Pancreas (tissue), 10 donors: ENCODE measurements at places on chromosomes 1 and 21. TPM values are rescaled to one million over a fixed set of nuclear protein-coding genes. Genes with fewer than 3 reads are reported as not detected.
A peak's percentile ranks its signal among the peaks of the same experiment; 100 is the strongest.

DNA sequence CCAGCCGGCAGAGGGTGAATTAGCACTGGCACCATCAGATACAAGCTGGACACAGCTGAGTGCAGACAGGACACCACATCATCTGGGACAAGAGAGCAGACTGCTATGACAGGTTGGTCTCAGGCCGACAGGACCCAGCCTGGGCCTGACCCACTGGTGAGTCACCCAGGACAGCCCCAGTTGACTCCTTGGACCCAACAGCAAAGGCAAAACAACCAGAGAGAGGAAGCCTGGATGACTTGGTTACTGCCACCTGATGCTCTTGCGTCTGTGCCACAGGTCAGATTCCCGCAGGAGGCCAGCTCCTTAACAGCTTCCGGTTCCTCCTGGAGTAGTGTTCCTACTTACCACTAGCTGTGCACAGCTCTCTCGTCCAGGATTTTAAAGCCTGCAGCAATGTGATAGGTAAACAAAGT lies 18.5 kb downstream of the CCN1 start:
- H3K4me1 ChIP-seq: no peaks in the 10 kb centered on the region
- no peak for DNase-seq
- H3K27me3 ChIP-seq: no peaks in the 10 kb centered on the region

Gene OR2L13
- not detected for total RNA-seq

DNA sequence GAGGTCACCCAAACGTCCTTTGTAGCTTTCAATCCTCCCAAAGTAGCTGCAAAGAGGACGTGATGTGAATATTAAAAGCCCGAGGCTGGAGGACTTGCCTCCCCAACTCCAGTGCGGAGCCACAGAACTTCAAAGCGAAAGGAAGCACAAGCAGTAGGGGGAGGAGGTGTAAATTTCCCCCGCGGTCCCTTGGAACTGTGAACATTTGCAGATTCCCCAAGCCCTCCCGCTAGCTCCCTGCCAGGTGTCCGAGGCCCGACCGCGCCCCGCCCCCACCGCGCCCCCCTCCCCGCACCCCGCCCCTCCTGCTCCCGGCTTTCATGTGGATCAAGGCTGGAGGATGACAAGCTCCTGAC lies 41.5 kb upstream of the HAO2 start:
- no peaks in the 10 kb centered on the region for H3K27me3 ChIP-seq
- DNase-seq: no peak
- H3K36me3 ChIP-seq: no peaks in the 10 kb centered on the region
- peak overlapping the region; percentile 38 for H3K4me3 ChIP-seq
- H3K27ac ChIP-seq: no peak overlapping the region

Gene SLC37A1
- 6.4 TPM for total RNA-seq

Gene NES
- 7.6 TPM for total RNA-seq

GRCh38 chr1:1090424-1091343 lies 16.6 kb upstream of the RNF223 start:
- no peaks in the 10 kb centered on the region for H3K36me3 ChIP-seq
- H3K4me1 ChIP-seq: no peaks in the 10 kb centered on the region
- H3K4me3 ChIP-seq: no peak overlapping the region
- no peaks in the 10 kb centered on the region for H3K27me3 ChIP-seq
- no peak overlapping the region for H3K27ac ChIP-seq
- no peak for DNase-seq

GRCh38 chr1:178528228-178528952 lies 15.5 kb downstream of the TEX35 start:
- H3K36me3 ChIP-seq: no peaks in the 10 kb centered on the region
- DNase-seq: no peak
- H3K4me3 ChIP-seq: no peak overlapping the region

Gene TGFBR3
- total RNA-seq: 7.3 TPM

DNA sequence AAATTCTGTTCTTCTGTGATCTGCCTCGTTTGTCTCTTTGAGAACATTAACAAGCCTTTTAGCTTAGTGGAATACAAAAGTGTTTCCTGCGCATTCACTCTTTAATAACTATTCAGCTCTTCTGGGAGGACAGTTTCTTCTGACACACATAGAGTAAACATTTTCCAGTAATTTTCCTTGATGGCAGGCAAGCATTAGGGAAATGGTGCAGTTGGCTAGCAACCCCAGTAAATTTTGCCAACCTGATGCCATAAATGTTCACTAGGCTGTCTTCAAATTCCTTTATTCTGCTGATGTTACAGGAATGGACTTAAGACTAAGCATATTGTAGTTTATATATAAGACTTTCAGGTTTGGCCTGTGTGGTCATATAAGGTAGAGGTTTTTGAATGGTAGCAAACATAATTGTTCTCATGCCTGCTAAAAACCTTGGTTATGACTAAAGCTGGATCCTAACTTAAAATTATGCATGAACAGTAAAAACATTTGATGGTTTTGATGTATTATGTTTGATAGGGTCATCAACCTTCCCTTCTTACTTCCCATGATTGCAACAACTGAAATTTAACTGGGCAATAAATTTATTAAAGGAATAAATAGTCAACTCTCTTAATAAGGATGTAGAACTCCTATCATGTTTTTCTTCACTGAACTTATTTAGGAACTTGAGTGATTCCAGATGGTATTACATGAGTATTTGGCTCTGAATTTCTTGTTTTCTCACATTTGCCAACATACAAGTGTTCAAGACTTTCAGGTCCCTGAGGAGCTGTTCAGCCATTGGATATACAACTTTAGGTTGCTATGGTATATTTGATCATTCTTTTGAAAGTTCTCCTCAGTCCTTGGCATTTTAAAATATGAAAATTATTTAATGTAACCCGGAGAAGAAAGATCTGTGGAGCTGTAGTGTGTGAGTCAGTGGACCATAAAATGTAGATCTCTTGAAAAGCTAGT lies 223.4 kb downstream of the FMN2 start:
- no peak overlapping the region for H3K4me3 ChIP-seq
- H3K27me3 ChIP-seq: no peaks in the 10 kb centered on the region
- DNase-seq: no peak

- H3K36me3 ChIP-seq: no peaks in the 10 kb centered on the region
- DNase-seq: no peak
- H3K4me1 ChIP-seq: no peaks in the 10 kb centered on the region
- H3K4me3 ChIP-seq: no peak overlapping the region
- no peaks in the 10 kb centered on the region for H3K27me3 ChIP-seq
These were observed 685.3 kb upstream of the ADGRL2 start for GRCh38 chr1:81115422-81115821.

- no peaks in the 10 kb centered on the region for H3K36me3 ChIP-seq
- H3K27me3 ChIP-seq: no peaks in the 10 kb centered on the region
- no peak overlapping the region for H3K27ac ChIP-seq
- H3K4me1 ChIP-seq: no peaks in the 10 kb centered on the region
- H3K4me3 ChIP-seq: no peak overlapping the region
- no peak for DNase-seq
These were observed 34.1 kb downstream of the PRKCZ start for GRCh38 chr1:2084306-2084705.

GRCh38 chr1:29639156-29639736 lies 402.9 kb downstream of the PTPRU start:
- H3K36me3 ChIP-seq: no peaks in the 10 kb centered on the region
- no peaks in the 10 kb centered on the region for H3K4me1 ChIP-seq
- H3K27me3 ChIP-seq: no peaks in the 10 kb centered on the region
- H3K27ac ChIP-seq: no peak overlapping the region

GRCh38 chr1:48526008-48526710 lies 54.2 kb upstream of the SPATA6 start:
- no peaks in the 10 kb centered on the region for H3K36me3 ChIP-seq
- no peak overlapping the region for H3K27ac ChIP-seq
- H3K27me3 ChIP-seq: no peaks in the 10 kb centered on the region

DNA sequence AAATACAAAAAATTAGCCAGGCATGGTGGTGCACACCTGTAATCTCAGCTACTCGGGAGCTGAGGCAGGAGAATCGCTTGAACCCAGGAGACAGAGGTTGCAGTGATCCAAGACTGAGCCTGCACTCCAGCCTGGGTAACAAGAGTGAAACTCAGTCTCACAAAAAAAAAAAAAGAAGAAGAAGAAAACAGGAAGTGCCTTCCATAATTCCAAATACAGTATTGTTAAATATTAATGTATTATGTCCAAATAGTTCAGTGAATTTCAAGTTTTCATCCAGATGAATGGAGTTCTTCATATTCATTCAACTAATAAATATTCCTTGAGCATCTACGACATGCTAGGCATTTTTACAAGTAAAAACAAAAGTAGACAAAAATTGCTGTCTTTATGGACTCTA lies 33.3 kb downstream of the PLEKHO1 start:
- peaks cover 6% of the 10 kb centered on the region for H3K4me1 ChIP-seq
- H3K36me3 ChIP-seq: no peaks in the 10 kb centered on the region
- H3K27me3 ChIP-seq: no peaks in the 10 kb centered on the region
- no peak overlapping the region for H3K27ac ChIP-seq
- H3K4me3 ChIP-seq: no peak overlapping the region

Gene CDA
- 0.40 TPM for total RNA-seq

- DNase-seq: no peak
- H3K4me3 ChIP-seq: no peak overlapping the region
- H3K27me3 ChIP-seq: no peaks in the 10 kb centered on the region
- H3K4me1 ChIP-seq: peaks cover 45% of the 10 kb centered on the region
- H3K36me3 ChIP-seq: no peaks in the 10 kb centered on the region
- H3K27ac ChIP-seq: no peak overlapping the region
These were observed 149.4 kb downstream of the RERE start for GRCh38 chr1:8667869-8668594.

Gene ZNF672
- total RNA-seq: 16.7 TPM

DNA sequence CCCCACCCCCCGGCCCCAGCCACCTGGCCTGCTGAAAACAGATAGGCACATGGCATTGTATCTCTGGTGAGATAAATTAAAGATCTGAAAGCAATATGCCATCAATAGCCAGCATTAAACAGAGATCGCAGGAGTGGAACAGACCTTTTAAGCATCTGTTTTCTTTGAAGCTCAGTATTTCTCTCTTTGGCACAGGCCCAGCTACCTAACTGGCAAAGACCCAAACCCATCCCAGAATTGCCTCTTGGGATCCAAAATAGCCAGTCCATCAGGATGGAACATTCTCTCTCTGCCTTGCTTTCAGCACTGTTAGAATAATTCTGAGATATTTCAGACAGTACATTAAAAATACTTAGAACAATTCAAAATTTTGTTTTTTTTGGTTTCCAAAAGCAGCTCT lies 46.0 kb downstream of the KCNJ6 start:
- no peaks in the 10 kb centered on the region for H3K4me1 ChIP-seq
- no peaks in the 10 kb centered on the region for H3K27me3 ChIP-seq
- DNase-seq: no peak
- H3K36me3 ChIP-seq: no peaks in the 10 kb centered on the region

Gene KPRP
- total RNA-seq: not detected

Gene KRTAP7-1
- total RNA-seq: not detected

- no peak overlapping the region for H3K4me3 ChIP-seq
- no peak overlapping the region for H3K27ac ChIP-seq
- H3K4me1 ChIP-seq: no peaks in the 10 kb centered on the region
- no peak for DNase-seq
- no peaks in the 10 kb centered on the region for H3K27me3 ChIP-seq
These were observed 11.8 kb downstream of the PADI4 start for GRCh38 chr1:17319561-17320350.

DNA sequence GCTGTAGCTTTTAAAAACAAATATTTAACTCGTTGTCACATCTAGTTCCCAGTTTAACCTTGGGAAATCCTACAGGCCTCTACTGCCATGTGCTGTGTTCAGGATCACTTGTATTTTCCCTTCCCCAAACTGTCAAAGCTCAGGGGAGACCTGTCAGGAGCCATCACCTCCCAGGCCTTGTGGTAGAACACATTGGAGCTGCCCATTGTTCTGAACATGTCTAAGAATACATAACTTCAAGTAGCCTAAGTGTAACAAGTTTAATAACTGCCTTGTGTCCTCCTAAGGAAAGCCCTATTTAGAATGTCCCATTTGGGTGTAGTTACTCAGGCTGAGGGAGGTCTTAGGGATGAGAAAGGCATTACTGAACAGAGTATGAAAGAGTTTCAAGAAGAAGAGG lies 28.6 kb upstream of the PIGC start:
- no peaks in the 10 kb centered on the region for H3K36me3 ChIP-seq
- H3K4me3 ChIP-seq: no peak overlapping the region
- H3K4me1 ChIP-seq: peaks cover 55% of the 10 kb centered on the region
- H3K27ac ChIP-seq: peak overlapping the region; percentile 25
- no peak for DNase-seq
- no peaks in the 10 kb centered on the region for H3K27me3 ChIP-seq

GRCh38 chr21:46036696-46037330 lies 55.2 kb downstream of the COL6A1 start:
- H3K4me1 ChIP-seq: no peaks in the 10 kb centered on the region
- no peaks in the 10 kb centered on the region for H3K36me3 ChIP-seq
- no peak overlapping the region for H3K4me3 ChIP-seq

- H3K4me3 ChIP-seq: no peak overlapping the region
- no peaks in the 10 kb centered on the region for H3K4me1 ChIP-seq
- no peak for DNase-seq
- no peaks in the 10 kb centered on the region for H3K27me3 ChIP-seq
- no peaks in the 10 kb centered on the region for H3K36me3 ChIP-seq
These were observed 9.7 kb upstream of the STIL start for GRCh38 chr1:47323599-47324031.

DNA sequence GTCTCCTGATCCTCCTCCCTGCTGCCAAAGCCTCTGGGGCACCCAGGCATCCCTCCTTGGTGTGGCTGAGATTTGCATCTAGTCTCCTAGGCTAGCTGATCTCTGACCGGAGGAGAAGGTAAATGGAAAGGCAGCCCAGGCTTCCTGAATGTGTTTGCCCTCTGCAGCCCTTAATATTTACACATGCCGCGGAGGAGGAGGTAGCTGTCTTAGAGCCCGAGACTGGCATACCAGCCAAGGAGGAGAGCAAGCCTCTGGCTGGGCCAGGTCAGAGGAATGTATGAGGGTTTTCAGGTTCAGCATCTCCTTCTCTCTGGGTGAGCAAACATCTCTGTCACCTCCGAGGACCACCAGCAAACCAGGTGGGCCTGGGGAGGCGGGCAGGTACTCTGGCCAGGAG lies 86.0 kb upstream of the GRIK3 start:
- H3K27ac ChIP-seq: no peak overlapping the region
- no peak overlapping the region for H3K4me3 ChIP-seq
- no peaks in the 10 kb centered on the region for H3K4me1 ChIP-seq
- DNase-seq: no peak

Gene SERTAD4
- 0.28 TPM for total RNA-seq

DNA sequence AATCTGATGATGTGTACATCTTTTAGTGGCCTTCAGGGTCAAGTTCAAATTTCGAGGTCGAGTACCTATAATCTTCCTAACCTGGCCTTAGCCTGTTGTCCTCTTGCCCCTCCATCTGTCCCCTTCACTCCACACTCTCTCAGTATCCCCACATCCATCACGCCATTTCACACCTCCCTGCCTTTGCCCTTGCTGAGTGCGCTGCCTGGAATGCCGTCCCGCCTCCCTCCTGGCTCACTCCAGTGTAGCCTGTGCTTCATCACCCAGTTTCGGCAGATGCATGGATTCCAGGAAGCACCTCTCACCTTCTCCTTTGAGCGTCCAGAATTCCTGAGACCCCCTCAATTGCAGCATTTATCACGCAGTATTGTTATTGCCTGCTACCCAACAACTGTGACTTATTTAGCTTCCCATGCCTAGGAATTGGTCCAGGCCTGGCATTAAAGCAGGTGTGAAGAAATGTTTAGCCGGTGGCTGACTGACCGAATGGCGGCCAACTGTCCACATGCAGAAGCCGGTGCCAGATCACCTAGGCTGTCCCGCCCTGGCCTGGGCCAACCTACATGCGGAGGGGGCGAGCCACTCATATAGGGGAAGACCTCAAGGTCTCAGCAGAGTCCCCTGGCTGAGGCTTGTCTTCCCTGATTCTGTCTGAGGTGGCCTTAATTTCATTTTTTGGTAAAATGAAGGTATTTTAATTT lies 34.5 kb downstream of the MYOM3 start:
- DNase-seq: no peak
- H3K27me3 ChIP-seq: no peaks in the 10 kb centered on the region
- H3K27ac ChIP-seq: no peak overlapping the region
- H3K36me3 ChIP-seq: no peaks in the 10 kb centered on the region
- no peaks in the 10 kb centered on the region for H3K4me1 ChIP-seq
- no peak overlapping the region for H3K4me3 ChIP-seq

Gene SPRR2E
- total RNA-seq: not detected
